ENCODE measurements at places on chromosomes 11 and 22.

- DNase-seq: no peak
These were observed 340.1 kb downstream of the NTM start for GRCh38 chr11:131710511-131710910.

GRCh38 chr11:87187930-87188329 lies 150.2 kb downstream of the TMEM135 start:
- DNase-seq: no peak

GRCh38 chr22:42716649-42717127 lies 4.0 kb downstream of the A4GALT start:
- DNase-seq: no peak

DNA sequence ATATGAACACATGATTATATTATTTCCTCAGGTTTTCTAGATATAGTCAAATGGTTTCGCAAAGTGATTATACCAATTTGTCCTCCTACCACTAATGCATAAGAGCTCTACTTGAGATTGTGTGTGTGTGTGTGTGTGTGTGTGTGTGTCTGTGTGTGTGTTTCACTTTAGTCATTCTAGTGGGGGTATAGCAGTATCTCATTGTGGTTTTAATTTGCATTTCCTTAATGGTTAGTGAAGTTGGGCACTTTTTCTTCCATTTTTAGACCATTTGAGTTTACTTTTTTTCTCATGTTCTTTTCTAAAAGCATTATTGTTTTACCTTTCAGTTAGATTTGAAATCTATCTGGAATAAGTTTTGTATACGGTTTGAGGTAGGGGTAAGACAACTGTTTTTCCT lies 12.9 kb downstream of the CAPN5 start:
- DNase-seq: no peak

GRCh38 chr11:69642913-69643632 lies 2.1 kb downstream of the CCND1 start:
- peak; percentile 64 for DNase-seq

DNA sequence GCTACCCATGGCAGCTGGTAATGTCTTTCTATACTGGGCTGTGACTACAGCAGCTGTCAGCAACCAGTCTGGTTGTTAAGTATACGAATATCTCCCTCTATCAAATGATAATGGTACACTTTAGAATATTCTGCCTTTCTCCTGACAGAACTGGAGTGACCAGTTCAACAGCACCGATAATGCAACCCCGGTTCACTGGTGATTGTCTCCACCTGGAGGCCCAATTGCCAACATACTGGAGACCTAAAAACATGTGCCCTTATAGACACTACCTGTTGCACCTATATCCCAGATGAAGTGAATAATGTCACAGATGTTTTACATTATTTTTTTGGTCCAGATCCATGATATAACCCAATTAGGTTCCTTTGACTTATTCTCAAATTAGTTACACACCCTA lies 21.1 kb downstream of the OR5P2 start:
- no peak for DNase-seq

GRCh38 chr22:38115423-38116205 lies 5.1 kb upstream of the BAIAP2L2 start:
- no peak for DNase-seq

- no peak for DNase-seq
These were observed 42.6 kb upstream of the TEAD1 start for GRCh38 chr11:12631651-12632050.

DNA sequence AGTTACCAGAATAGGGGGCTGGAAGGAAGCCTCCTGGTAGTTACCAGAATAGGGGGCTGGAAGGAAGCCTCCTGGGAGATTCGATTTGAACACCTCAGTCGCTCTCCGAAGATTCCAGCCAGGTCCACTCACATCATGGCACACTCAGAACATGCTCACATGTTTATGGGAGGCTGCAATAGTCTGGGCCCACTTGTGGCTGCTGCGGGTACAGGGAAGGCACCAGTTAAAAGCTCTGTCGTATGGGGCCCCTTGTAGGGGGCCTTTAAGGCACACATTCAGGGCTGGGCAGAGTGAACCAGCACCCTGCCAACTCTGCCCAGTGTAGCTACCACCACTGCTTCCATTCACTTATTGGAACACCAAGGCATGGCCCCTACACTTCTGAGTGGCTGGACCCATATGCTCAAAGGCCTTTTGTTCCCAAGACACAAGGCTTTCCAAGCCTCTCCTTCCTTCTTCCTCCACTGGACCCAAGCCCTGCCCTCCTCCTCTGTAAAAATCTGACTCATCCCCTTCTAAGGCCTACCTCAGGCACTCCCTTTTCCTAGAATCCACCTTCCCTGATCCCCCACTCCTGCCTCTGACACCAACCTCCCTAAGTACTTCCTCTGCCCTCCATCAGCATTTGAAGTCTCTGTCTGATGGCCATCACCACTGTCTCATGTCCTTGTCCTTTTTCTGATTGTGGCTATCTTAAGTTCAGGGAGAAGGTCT lies 28.0 kb downstream of the USP35 start:
- DNase-seq: no peak

DNA sequence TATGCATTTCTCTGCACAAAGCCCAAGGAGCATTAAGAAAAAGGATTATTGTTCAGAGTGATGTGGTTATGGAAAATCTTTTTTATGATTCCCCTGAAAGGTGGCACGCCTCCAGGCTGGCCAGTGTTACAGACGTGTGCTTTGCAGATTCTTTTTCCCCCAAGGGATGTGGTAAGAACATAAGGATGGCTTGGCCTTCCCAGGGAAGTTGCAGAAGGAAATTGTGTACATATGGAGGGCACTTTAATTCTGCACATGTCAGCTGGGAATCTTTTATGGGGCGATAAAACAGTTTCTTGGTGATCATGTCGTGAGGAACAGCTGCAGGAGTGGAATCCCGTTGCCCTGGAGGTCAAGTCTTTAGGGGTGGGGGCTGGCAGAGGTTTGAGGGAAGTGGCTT lies 9.7 kb downstream of the SMARCB1 start:
- DNase-seq: no peak

- DNase-seq: no peak
These were observed 32.1 kb downstream of the SNU13 start for GRCh38 chr22:41656556-41656955.

GRCh38 chr11:93814966-93815633 lies 31.0 kb downstream of the MED17 start:
- DNase-seq: no peak

GRCh38 chr11:35144806-35145205 lies 5.8 kb downstream of the CD44 start:
- peak; percentile 68 for DNase-seq

DNA sequence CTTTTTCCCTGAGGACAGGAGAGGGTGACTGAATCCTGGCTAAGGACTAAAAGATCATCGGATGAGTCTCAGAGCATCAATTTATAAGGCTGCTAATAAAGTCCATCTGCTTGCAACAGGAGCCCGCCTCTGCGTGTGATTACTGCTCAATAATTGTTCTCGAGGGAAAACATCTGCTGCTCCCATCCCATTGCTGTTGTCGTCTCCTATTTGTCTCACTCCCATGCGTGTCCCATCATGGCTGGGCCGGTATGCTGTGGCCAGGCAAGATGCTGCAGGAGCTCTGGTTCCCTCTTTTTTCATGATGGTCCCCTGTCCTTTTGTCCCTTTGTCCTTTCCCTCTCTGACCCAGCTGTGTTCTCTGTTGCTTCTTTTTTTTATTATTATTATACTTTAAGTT lies 121.2 kb downstream of the SPATA19 start:
- no peak for DNase-seq

DNA sequence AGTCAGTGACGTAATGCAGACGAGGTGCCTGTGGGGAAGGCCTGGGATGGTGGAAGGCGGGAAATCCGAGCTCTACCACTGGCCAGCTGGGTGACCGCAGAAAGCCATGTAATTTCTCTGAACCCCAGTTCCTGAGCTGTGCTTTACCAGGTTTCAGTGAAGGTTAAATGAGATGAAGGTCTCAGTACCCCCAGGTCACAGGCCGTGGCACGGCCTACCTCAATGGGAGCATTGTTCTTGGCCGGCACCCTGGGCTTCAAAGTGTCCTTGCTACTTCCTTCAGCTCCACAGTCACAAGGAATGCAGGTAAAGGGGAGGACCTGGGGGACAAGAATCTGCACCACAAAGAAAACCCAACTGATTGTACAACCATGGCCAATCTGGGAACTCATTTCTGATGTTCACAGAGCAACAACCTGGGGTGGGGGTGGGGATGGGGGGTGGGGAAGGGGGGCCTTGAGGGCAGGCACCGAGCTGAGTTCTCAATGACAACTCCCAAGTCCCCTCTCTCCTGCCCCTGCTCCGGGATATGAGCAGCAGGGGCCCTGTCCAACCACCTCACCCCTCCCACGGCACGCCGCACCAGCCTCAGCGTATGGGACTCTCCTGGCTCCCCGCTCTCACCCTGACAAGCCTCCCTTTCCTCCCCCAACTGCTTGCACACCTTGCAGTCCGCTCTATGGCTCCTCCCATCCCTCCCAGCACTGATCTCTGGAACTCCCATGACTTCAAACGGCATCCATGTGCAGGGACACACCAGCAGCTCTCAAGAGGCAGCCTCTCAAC lies 59.1 kb upstream of the ARFGAP3 start:
- DNase-seq: no peak

DNA sequence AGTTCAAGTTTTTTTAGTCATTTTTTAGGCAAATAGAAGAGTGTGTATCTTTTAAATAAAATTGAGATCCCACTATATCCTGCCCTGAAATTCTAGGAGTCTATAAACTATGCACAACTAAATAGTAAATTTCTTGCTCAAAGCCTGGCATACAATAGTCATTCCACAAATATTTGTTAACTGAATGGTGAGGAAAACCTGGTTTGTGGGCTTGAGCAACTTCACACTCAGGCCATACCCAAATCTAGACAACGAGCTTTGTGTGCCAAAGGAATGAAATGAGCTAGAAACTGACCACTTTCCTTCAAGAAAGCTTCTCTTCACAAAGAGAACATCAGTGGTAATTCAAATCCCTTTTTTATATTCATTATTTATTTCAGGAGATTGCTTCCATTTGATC lies 39.6 kb upstream of the AMOTL1 start:
- no peak for DNase-seq

- DNase-seq: peak; percentile 32
These were observed 50.2 kb downstream of the MYH9 start for GRCh38 chr22:36337365-36338130.

- no peak for DNase-seq
These were observed 663.2 kb downstream of the CNTN5 start for GRCh38 chr11:99683933-99684332.

- no peak for DNase-seq
These were observed 210.4 kb downstream of the BRD1 start for GRCh38 chr22:49617264-49617663.

DNA sequence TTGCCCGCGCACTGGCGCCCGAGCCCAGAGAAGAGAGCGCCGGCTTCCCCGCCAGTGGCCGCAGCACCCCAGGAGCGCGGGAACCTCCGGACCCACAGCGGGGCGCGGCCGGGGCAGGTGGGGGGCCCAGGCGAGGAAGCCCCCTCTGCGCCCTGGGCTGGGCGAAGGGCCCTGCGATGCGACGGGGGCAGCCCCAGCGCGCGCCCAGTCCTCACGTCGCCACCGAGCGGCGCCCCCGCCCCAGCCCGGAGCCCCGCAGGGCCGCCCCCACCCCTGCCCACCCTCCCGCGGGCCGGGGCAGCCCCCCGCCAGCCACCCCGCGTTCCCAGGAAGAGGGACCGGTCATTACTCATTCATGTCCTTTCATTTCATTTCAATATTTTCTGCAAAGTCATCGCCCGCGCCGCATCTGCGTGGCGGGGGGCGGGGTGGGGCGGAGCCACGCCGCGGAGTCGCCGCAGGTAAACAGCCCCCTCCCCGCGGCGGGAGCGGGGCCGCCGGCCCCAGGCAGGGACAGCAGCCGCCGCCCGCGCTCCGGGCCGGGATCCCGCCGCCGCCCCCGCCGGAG lies 673 bp upstream of the PANX2 start:
- DNase-seq: peak; percentile 43

All from HL-60 (cell line).